ENCODE measurements at places on chromosomes 11 and 22. TPM values are rescaled to one million over a fixed set of nuclear protein-coding genes. Genes with fewer than 3 reads are reported as not detected.
A peak's percentile ranks its signal among the peaks of the same experiment; 100 is the strongest.

GLYATL1B gene
- not detected for total RNA-seq

SDF2L1 gene
- 86.2 TPM for total RNA-seq

BSX gene
- total RNA-seq, result not detected

ESAM gene
- total RNA-seq, result 6.1 TPM

MYO7A gene
- total RNA-seq, result 1.8 TPM

DGCR6 gene
- 4.6 TPM for total RNA-seq

INPP5J gene
- 8.9 TPM for total RNA-seq

ACRV1 gene
- not detected for total RNA-seq

CARS1 gene
- total RNA-seq, result 124 TPM

CENPM gene
- total RNA-seq, result 44.7 TPM

DNA sequence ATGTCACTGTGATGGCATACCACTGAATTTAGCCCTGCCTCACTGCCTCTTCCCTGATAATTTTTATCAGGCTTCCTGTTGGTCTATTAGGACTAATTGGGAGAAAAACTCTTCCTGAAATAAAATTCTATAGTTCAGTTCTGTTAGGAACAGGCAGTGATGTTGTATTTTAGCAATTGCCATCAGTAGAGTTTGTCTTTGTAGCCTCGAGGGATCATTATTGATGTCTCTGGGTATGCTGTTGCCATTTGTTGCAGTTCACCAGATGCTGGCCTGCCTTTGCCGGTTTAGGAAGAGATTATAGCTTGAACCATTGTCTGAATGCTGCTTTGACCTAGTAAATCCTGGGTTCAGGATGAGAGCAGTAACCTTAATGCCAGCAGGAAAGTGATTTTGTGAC is 41.0 kb downstream of the KDM2A start:
- H3K4me1 ChIP-seq, result peaks cover 21% of the 10 kb centered on the region
- H3K27me3 ChIP-seq, result no peaks in the 10 kb centered on the region
- DNase-seq, result no peak
- H3K36me3 ChIP-seq, result no peaks in the 10 kb centered on the region
- H3K27ac ChIP-seq, result no peak overlapping the region
- H3K4me3 ChIP-seq, result no peak overlapping the region

DNA sequence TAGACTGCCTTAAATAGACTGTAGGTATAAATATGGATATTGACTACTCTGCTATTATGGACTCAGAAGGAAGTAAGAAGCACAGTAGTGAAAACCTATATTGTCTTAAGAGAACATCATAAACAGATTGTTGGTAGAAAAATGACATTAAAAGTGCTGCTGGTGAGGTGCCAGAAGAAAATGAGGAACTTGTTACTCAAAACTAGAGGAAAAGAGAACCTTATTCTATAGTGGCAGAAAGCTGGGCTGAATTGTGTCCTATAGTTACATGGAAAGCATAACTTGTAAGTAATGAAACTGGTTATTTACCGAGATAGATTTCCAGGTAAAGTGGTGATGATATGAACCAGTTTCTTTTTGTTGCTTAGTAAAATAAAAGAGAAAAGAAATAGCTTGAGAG is 109.7 kb upstream of the CTSC start:
- no peak overlapping the region for H3K27ac ChIP-seq
- no peak overlapping the region for H3K4me3 ChIP-seq
- no peaks in the 10 kb centered on the region for H3K27me3 ChIP-seq

DNA sequence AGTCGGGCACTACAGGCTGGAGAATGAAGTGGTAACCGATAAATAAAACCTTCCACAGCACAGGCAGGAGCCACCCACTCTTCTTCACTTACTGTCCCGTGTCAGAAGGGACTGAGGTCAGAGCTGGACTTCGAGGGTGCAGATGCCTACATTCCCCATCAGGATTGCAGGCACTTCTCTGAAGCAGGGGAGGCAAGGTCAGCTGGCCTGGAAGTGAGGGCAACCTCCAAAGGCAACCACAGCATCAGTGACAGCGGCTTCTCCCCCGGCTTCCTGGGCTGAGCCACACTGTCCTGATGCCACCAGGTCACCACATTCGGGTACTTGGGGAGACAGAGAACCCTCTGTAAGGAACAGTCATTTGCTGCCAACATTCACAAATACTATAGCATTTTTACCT is 22.7 kb downstream of the TCIRG1 start:
- peaks cover 55% of the 10 kb centered on the region for H3K36me3 ChIP-seq
- DNase-seq, result no peak
- no peaks in the 10 kb centered on the region for H3K27me3 ChIP-seq

GRCh38 chr22:45709060-45709739 is 37.6 kb downstream of the ATXN10 start:
- no peak overlapping the region for H3K4me3 ChIP-seq
- no peak overlapping the region for H3K27ac ChIP-seq
- H3K36me3 ChIP-seq, result 0 out of 2 replicates have a peak, but pooled peaks cover 4% of the 10 kb centered on the region

DNA sequence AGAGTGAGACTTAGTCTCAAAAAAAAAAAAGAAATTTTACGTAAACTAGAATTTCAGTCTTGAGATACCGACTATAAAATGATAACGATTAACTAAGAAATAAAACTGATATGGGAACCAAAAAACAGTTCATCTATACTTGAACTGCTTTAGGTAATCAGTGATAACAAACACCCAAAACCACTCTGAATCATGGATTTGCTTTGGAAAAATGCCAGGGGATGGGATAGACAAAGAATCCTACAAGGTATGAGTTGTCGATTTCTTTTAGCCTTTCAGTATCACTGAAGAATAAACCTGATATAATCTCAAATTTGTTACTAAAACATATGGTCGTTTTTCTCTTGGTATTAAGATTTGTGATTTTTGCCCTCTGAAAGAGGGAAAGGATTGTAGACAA is 13.7 kb downstream of the CSTF3 start:
- no peaks in the 10 kb centered on the region for H3K27me3 ChIP-seq
- peaks cover 12% of the 10 kb centered on the region for H3K4me1 ChIP-seq
- H3K36me3 ChIP-seq, result no peaks in the 10 kb centered on the region
- no peak for DNase-seq
- H3K4me3 ChIP-seq, result no peak overlapping the region

DNA sequence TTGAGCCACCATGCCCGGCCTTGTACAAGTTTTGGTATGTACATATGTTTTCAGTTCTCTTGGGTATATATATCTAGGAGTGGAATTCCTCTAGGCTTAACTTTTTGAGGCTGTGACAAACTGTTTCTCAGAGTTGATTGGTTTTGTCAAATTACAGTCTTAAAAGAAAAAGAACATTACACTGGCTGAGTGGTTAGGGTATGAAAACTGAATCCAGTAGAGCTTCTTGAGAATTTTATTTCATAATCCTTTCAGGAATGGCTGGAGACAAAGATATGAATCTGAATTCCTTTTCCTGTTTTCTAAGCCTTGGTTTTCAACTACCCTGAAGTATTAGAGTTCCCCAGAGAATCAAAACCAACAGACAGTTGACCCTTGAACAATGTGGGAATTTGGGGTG is 6.5 kb downstream of the METTL15 start:
- no peak for DNase-seq
- peaks cover 7% of the 10 kb centered on the region for H3K4me1 ChIP-seq
- peaks cover 6% of the 10 kb centered on the region for H3K36me3 ChIP-seq
- no peak overlapping the region for H3K27ac ChIP-seq

DNA sequence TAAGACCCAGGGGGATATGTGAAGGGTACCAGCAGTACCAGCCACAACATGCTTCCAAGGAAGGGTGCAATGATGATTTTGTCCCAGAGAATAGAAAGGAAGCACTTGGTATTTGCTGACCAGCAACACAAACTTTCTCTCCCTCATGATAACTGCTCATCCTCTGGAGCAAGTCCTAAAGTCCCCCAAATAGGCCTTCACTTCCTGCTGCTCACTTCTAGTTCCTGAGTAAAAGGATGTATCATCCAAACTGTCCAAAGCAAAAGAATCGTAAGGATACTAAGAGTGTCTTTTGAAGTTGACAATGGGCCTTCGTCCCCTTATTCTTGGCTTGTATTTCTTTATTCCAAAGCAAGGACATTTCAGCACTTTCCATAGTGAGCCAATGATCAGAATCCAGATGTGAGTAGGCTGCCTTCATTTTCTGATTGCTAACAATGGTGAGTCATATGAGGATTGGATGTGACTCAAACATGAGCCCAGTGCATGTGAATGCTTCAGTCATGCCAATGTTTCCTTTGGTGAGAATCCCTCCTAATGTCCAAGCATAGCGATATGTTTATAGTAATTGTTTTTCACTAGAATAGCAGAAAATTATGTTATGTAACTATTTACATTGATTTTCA is 243.4 kb upstream of the POU2AF2 start:
- no peaks in the 10 kb centered on the region for H3K4me1 ChIP-seq
- H3K27me3 ChIP-seq, result peaks cover 25% of the 10 kb centered on the region
- DNase-seq, result no peak
- no peak overlapping the region for H3K27ac ChIP-seq

- no peak for DNase-seq
- H3K4me3 ChIP-seq, result no peak overlapping the region
- no peaks in the 10 kb centered on the region for H3K27me3 ChIP-seq
- peaks cover 19% of the 10 kb centered on the region for H3K36me3 ChIP-seq
Measured at GRCh38 chr22:19970031-19970478, 28.4 kb upstream of the TXNRD2 start.

DNA sequence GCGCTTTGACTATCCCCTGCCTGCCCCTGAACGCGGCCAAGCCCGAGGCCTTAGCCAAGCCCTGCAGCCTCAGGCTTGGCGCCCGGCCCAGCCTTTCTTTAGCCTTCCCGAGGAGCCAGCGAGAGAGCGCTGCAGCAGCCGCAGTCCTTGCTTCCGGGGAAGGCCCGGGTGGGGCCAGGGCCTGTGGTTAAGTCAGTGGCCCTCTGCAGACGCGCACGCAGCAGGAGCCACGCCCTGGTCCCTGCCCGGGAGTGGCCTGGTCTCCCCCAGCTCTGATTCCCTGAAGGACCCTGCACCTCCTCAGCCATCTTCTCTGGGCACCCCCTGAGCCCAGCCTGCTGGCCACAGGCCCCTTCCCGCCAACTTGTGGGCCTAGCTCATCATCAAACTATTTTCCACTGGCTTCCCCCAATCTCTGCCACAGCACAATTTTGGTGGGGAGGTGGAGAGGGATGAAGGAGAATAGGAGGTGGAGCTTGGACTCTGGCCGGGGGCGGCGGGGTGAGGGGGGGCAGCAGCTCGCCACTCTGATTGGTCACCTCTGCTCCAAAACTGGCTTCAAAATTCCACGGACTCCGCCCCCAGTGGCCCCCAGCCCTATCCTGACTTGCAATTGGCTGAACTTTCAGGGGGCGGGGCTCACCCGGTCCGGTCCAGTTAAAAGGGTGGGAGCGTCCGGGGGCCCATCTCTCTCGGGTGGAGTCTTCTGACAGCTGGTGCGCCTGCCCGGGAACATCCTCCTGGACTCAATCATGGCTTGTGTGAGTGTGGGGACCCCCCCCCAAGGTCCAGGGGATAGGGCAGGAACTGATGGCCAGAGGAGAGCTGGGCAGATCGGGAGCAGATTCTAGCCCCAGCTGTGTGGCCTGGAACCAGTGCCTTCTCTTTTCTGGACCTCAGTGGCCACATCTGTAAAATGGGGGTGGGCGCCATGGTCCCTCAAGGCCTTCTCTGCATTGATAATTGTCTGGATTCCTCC is at the start of gene LGALS1:
TSS of gene LGALS1 (plus strand) at position 686 of the 979 bp plus-strand sequence. CDS start at position 753, 67 bp downstream.
- no peaks in the 10 kb centered on the region for H3K27me3 ChIP-seq
- H3K27ac ChIP-seq, result peak within 1 kb of the TSS; percentile 97
- H3K4me1 ChIP-seq, result peaks cover 35% of the 10 kb centered on the region
- H3K4me3 ChIP-seq, result peak within 1 kb of the TSS; percentile 86
- H3K36me3 ChIP-seq, result peaks cover 11% of the 10 kb centered on the region

GRCh38 chr11:111148953-111149352 is 96.6 kb upstream of the POU2AF2 start:
- no peaks in the 10 kb centered on the region for H3K4me1 ChIP-seq
- no peaks in the 10 kb centered on the region for H3K36me3 ChIP-seq
- no peak overlapping the region for H3K4me3 ChIP-seq
- no peak for DNase-seq
- H3K27ac ChIP-seq, result no peak overlapping the region

DNA sequence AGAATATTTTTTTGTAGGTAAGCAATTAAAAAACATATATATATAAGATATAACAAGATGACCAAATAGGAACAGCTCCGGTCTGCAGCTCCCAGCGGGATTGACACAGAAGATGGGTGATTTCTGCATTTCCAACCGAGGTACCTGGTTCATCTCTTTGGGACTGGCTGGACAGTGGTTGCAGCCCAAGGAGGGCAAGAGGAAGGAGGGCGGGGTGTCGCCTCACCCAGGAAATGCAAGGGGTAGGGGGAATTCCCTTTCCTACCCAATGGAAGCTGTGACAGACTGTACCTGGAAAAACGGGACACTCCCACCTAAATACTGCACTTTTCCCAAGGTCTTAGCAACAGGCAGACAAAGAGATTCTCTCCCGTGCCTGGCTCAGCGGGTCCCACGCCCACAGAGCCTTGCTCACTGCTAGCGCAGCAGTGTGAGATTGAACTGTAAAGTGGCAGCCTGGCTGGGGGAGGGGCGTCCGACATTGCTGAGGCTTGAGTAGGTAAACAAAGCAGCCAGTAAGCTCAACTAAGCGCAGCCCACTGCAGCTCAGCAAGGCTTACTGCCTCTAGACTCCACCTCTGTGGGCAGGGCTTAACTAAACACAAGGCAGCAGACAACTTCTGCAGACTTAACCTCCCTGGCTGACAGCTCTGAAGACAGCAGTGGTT is 163.8 kb downstream of the CWF19L2 start:
- H3K36me3 ChIP-seq, result no peaks in the 10 kb centered on the region
- no peak for DNase-seq
- H3K4me3 ChIP-seq, result no peak overlapping the region
- H3K27ac ChIP-seq, result no peak overlapping the region
- no peaks in the 10 kb centered on the region for H3K27me3 ChIP-seq

DNA sequence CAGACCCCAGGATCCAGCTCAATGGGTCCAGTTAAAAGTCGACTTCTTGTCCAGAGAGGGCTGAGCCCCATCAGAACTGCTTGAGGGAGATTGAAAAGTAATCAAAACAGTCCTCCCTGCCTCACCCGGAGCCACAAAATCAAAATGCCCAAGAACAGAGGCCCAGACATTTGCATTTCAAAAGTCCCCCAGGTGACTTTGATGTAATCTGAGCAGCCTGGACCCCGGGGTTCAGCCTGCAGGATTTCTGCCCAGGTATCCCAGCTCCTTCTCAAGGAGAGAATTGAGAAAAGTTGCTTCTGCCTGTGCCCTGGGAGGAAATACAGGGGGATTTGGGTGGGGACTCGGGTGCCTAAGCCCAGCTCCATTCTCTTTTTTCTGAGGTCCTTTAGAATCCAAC is 1385.0 kb downstream of the TBC1D22A start:
- DNase-seq, result no peak
- no peaks in the 10 kb centered on the region for H3K36me3 ChIP-seq
- H3K27me3 ChIP-seq, result peaks cover 40% of the 10 kb centered on the region
- H3K4me3 ChIP-seq, result no peak overlapping the region
- H3K4me1 ChIP-seq, result no peaks in the 10 kb centered on the region

GRCh38 chr22:47010211-47010610 is 247.8 kb downstream of the TBC1D22A start:
- no peaks in the 10 kb centered on the region for H3K27me3 ChIP-seq
- H3K27ac ChIP-seq, result no peak overlapping the region
- DNase-seq, result no peak
- H3K4me3 ChIP-seq, result no peak overlapping the region
- peaks cover 3% of the 10 kb centered on the region for H3K36me3 ChIP-seq

- H3K4me1 ChIP-seq, result peaks cover 20% of the 10 kb centered on the region
- no peak for DNase-seq
- H3K36me3 ChIP-seq, result peaks cover 16% of the 10 kb centered on the region
- no peak overlapping the region for H3K4me3 ChIP-seq
- H3K27me3 ChIP-seq, result no peaks in the 10 kb centered on the region
Measured at GRCh38 chr11:117222991-117223740, 8.7 kb downstream of the PCSK7 start.

GRCh38 chr22:18978506-18978905 is 42.4 kb upstream of the PRODH start:
- H3K4me3 ChIP-seq, result no peak overlapping the region
- no peak for DNase-seq
- no peaks in the 10 kb centered on the region for H3K36me3 ChIP-seq
- H3K4me1 ChIP-seq, result no peaks in the 10 kb centered on the region
- H3K27me3 ChIP-seq, result no peaks in the 10 kb centered on the region
